ENCODE measurements at places on chromosomes 2 and 18.

GRCh38 chr2:99808361-99809200 is 318.8 kb upstream of the REV1 start:
- no peak for DNase-seq

DNA sequence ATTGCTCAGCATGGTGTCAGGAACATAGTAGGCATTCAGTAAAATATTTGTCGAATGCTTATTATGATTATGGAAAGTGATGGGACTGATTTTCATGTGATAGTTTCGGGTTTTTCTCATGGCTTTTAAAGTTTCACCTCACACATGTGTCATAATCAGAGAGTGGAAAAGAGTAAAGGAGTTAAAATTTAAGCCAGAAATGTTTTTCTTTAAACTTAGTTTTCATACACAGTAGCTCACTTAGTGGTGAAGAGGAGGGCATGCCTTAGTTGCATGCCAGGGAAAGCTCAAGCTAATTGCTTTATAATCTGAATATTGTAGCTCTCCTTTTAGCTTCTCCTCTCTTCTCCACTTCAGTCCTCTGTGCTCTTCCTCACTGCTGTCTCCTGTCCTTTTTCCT is 38.0 kb downstream of the EHBP1 start:
- DNase-seq, result no peak

DNA sequence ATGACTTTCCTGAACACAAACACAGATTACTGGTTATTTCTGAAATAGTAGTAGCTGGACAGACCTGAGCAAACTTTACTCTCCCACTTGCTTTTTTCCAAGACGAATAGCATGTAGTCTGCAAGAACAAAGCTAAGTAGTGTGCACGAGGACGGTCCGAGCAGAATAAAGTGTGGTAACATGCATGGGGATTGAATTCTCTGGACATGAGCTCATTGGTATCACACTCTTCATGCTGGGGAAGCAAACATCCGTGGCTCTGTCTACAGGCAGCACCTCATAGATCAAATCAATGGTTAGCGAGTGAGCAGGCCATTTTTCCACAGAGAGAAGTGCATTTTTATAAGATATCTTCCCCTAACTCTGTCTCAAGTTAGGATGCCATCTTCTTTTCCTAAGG is 164.8 kb upstream of the STK17B start:
- no peak for DNase-seq

- no peak for DNase-seq
Observed at GRCh38 chr2:23691106-23691470, 235.8 kb downstream of the ATAD2B start.

- no peak for DNase-seq
Observed at GRCh38 chr2:551621-552020, 125.6 kb downstream of the TMEM18 start.

DNA sequence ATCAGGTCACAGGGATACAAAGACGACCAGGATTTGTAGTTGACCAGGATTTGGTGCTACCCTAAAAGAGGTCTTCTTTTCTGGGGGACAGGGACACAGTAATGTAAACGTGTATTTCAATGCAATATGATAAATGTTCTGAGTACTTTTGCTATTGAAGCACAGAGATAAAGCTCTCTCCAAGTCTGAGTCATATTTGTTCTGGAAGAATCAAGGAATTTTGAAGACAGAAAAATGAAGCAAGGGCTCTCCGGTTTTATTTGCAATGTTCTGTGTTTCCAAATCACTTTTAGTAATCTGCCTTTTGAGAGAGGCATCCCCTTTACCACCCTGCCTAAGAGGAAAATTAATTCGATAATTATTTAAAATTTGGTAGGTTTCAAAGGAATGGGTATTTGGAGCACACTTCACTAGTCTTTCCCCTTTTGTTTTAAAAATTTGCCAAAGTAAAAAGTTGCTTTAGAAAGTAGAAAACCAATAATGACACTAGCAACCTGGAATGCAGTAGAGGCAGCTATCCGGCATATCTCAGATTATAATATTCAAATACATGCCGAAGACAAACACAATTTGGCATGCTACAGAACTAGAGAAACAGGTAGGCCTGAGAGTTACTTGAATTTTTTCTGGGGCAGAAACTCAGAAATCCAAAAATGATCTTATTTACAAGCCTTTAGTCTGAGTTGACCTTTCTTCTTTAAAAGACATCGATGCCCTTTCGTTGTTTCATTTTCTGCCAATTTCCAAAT is 82.7 kb downstream of the MREG start:
- DNase-seq, result no peak

DNA sequence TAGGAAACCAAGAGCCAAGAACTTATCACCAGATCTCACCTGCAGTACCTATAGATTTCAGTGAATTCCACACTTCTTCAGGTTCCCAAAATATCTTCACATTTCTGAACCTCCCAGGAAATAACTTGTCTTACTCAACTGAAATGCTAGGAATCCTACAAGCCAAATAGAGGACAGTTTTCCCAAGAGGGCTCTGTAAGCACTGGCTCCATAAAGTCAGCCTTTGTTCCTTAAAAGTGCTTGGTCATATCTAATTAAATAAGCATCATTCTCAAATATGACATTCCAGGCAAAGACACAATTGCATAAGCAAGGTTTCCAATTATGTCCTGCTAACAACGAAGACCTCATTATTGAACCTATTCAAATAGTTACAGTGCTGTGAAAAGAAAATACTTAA is 154.6 kb upstream of the MGAT5 start:
- DNase-seq, result no peak

- no peak for DNase-seq
Observed at GRCh38 chr18:78625847-78626246, 353.8 kb upstream of the SALL3 start.

GRCh38 chr2:33581872-33582271 is 17.2 kb downstream of the FAM98A start:
- DNase-seq, result no peak

- DNase-seq, result no peak
Observed at GRCh38 chr18:70072678-70073077, 125.0 kb upstream of the CD226 start.

- DNase-seq, result no peak
Observed at GRCh38 chr2:119772128-119772527, 12.4 kb downstream of the PTPN4 start.

GRCh38 chr2:133726973-133727372 is 158.7 kb upstream of the NCKAP5 start:
- no peak for DNase-seq

DNA sequence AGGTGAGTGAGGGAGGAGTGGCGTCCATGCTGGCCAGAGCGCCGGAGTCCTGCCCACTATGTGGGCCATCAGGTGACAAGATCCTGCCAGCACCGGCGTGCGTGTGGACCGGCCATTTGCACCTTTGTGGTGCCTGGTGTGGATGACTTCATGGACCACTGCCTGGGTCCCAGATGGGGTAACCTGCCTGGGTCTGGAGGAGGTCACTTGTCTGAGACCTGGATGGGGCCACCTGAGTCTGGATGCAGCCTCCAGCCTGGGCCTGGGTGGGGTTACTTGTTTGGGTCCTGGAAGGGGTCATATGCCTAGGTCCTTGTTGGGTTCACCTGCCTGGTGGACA is 299.6 kb downstream of the NDUFA10 start:
- DNase-seq, result no peak

GRCh38 chr18:22207021-22207758 is 37.8 kb downstream of the GATA6 start:
- DNase-seq, result no peak

GRCh38 chr2:181760521-181760920 is 80.2 kb upstream of the NEUROD1 start:
- no peak for DNase-seq

DNA sequence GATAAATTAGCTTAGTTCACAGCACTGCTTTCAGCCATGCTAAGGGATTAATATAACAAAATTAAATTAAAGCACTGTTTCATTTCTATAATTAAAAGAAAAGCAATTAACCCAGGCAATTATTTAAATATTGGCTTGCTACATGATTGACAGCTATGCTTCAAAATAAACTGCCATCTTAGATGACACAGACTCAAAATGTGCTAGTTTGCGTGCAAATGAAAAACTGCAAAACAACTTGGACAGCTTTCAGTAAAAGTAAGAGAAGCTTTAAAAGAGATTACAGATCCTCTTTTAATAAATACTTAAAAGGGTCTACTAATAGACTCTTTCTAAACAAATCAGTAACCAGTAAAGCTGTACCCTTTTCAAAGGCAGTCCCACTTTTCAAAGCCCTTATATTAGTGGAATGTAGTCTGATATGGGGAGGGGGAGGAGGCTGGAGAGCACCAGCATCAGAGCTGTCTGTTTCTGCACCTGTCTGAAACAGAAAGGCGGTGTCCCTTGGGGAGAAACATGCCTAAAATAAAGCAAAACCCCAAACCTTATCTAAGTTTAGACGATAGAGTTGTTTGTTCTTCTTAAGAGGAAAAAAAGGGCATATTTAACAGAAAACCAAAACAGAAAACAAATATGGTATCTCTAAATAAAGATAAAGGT is 20.8 kb downstream of the EIF2AK3 start:
- DNase-seq, result no peak

- DNase-seq, result no peak
Observed at GRCh38 chr2:55087501-55087900, 37.2 kb upstream of the RTN4 start.

DNA sequence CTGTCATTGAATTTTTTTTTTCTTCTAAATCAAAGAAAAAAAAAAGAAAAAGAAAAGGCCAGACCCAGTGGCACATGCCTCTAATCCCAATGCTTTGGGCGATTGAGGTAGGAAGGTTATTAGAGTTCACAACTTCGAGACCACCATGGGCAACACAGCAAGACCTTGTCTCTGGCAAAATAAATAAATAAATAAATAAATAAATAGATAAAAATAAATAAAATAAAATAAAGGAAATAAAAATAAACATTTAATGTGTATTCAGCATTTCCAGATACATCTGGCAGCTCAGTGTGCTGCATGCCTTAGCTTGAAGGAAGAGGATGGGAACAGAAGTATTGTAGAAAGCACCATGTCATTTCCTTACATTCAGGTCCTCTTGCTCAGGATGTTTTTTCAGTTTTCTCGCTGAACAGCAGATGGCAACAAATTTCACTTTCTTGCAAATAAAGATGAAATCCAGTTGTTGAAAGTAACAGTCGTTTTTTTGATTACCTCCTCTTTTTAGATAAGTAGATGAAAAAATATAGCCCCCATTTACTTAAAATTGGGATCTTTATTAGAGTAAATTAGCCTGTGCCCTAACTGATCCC is 25.7 kb upstream of the FAM178B start:
- DNase-seq, result no peak

- no peak for DNase-seq
Observed at GRCh38 chr2:204260901-204261300, 284.4 kb upstream of the PARD3B start.

DNA sequence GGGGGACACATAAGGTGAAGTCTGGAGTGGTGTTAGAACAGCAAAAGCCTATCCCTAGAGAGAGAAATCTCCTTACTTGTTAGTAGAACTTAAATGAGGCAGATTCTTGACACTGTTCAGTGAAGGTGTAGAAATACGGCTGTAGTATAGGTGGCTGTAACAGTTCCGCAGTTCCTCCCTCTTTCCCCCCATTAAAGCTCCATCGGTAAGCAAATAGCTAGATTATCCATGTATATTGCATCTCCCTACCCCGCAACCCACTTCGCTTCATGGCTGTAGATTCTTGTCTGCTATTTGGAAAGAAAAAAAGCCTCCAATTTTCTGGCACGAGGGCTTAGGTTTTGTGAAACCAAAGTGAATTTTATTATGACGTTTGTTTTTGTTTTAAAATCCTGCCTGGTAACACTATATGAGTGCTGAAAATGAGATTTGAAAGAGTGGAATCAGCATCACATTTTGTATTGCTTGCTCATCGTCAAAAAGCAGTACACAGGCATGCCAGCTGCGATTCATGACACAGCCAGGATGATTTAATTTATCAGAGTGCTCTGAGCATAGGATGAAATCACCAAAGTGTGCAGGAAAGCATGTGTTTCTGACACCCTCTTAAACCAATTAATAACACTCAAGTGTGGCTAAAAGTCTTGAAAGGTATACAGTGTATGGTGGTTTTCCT is 1.4 kb downstream of the FAM171B start:
- no peak for DNase-seq

- no peak for DNase-seq
Observed at GRCh38 chr18:31309115-31309514, 8.8 kb upstream of the DSG1 start.

DNA sequence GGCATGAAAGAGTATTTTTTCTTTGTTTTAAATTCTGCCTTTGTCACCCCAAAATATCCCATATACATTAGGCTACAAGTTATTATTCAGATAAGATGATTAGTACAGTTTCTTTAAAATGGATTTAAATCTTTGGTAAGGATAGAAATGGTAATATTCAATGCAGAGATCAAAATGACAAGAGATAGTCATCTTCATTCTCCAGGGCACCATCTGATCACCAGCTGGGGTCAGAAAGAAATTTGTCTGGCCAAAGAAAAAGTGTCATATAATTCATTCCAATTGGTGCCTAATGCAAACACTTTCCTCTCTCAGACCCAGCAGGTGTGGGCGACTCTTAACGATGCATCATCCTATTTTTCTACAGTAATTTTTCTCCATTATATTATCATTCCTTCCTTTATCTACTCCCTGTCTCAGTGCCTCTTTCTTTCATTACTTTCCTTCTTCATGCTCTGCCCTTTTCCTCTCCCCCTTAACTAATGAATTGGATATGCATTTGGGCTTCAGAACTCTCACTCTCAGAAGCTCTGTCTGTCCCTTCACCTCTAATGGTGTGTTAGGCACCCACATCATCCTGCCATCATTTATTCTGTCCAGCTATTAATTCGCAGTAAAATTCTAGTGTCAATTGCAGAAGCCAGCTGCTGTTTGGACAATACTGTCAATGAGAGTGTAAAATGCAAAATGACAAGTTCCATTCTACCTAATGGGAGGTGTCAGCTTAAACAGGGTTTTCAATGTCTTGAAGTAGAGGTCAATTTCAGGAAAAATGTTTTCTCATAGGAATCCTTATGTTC is 570.5 kb downstream of the TDRD15 start:
- DNase-seq, result no peak
